ENCODE measurements at places on chromosomes 16 and 17. TPM values are rescaled to one million over a fixed set of nuclear protein-coding genes. Genes with fewer than 3 reads are reported as not detected.

The SNX20 gene
- total RNA-seq: not detected

The MAP2K6 gene
- 0.26 TPM for total RNA-seq

- DNase-seq: no peak
Measured at GRCh38 chr17:28598389-28598788, 436 bp downstream of the SPAG5 start.

The ELP5 gene
- 58.2 TPM for total RNA-seq

- DNase-seq: no peak
Measured at GRCh38 chr17:7987112-7987893, 15.1 kb upstream of the GUCY2D start.

The PLA2G10 gene
- not detected for total RNA-seq

DNA sequence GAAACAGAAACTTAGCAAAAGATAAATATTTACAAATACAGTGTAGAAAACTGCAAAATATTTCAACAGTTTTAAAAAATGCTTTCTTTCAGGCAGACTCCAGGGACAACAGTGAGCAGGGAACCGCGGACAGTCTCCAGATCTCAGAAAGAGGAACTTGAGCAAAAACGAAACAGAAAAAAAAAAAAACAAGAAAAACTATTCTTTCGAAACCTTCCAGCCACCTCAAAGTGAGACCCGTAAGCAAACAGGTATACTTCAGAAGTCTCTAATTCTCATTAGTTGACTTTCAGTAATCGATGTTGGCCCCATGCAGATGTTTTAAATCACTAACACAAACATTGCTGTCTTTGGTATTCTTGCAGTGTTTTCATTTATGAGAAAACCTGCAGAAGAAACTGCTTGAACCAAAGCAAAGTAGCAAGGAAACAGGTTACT, 15.7 kb upstream of the CCL1 start:
- no peak for DNase-seq

DNA sequence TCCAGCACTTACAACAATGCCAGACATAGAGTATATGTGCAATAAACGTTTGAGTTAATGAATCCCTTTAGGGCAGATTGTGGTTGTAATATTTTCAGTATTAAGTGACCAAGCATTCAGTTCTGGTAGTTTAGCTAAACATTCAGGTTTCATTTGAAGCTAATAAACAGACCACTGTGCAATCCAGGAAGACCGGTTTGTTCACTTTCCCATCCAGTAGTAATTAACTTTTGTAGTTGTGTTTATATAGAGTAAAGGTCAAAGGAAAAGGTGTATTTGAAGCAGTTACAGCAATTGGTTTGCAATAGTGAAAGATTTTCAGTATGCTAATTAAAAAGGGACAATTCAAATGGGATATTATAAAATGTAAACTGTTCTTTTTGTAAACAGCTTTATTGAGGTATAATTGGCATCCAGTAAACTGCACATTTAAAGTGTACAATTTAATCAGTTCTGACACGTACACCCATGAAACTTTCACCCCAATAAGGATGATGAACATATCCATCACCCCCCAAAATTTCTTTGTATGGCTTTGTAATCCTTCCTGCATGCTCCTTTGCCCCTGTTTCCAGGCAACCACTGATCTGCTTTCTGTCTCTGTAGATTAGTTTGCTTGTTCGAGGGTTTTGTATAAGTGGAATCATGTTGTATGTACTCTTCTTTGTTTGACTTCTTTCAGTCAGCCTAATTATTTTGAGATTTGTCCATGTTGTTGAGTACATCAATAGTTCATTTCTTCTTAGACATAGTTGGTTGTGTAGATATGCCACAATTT, 26.3 kb downstream of the MRTFB start:
- DNase-seq: no peak

Data from LHCN-M2 (cell line).